ENCODE measurements at places on chromosomes 6 and 20. TPM values are rescaled to one million over a fixed set of nuclear protein-coding genes. Genes with fewer than 3 reads are reported as not detected.

The POU5F1 gene
- not detected for total RNA-seq

The PTCRA gene
- 1.0 TPM for total RNA-seq

The GGTLC1 gene
- total RNA-seq, result not detected

The RAMACL gene
- total RNA-seq, result 1.0 TPM

The AGER gene
- 0.52 TPM for total RNA-seq

The LRRC73 gene
- total RNA-seq, result 0.52 TPM

The SNTA1 gene
- 36.5 TPM for total RNA-seq

The RHAG gene
- total RNA-seq, result 1.6 TPM

The LY6G6F gene
- not detected for total RNA-seq

The CHRNA4 gene
- 0.52 TPM for total RNA-seq

The OOEP gene
- not detected for total RNA-seq

The TNFRSF6B gene
- not detected for total RNA-seq

The TENT5A gene
- 28.2 TPM for total RNA-seq

The NMBR gene
- total RNA-seq, result not detected

The TNFRSF21 gene
- total RNA-seq, result 9.4 TPM

The CTAGE9 gene
- not detected for total RNA-seq

The PDYN gene
- total RNA-seq, result not detected

The FUT9 gene
- total RNA-seq, result under 0.01 TPM

The SIRPB1 gene
- 3.7 TPM for total RNA-seq

The APCDD1L gene
- total RNA-seq, result 4.2 TPM

The TGM3 gene
- total RNA-seq, result under 0.01 TPM

The ADAM33 gene
- total RNA-seq, result 30.8 TPM

The RNF217 gene
- total RNA-seq, result 27.1 TPM

The HRH3 gene
- 0.52 TPM for total RNA-seq

The MATN4 gene
- 0.52 TPM for total RNA-seq

The KCNK16 gene
- not detected for total RNA-seq

The ECT2L gene
- total RNA-seq, result under 0.01 TPM

The ULBP2 gene
- not detected for total RNA-seq

The LAMA2 gene
- total RNA-seq, result 187 TPM

The TMC2 gene
- not detected for total RNA-seq

The DDAH2 gene
- 73.1 TPM for total RNA-seq

The ID4 gene
- total RNA-seq, result 12.5 TPM

The MCHR2 gene
- not detected for total RNA-seq

The SEL1L2 gene
- total RNA-seq, result not detected

The ABHD16B gene
- total RNA-seq, result not detected

The C20orf204 gene
- 0.52 TPM for total RNA-seq

The COL10A1 gene
- 0.52 TPM for total RNA-seq

The DXO gene
- 4.7 TPM for total RNA-seq

The RGS17 gene
- under 0.01 TPM for total RNA-seq

The KIAA1755 gene
- 3.7 TPM for total RNA-seq

The L3MBTL3 gene
- total RNA-seq, result 9.4 TPM

The SCGN gene
- 1.0 TPM for total RNA-seq

The PI3 gene
- not detected for total RNA-seq

The DAAM2 gene
- total RNA-seq, result 31.8 TPM

The OR2H2 gene
- not detected for total RNA-seq

The LY86 gene
- total RNA-seq, result 6.8 TPM

The ATXN1 gene
- 30.8 TPM for total RNA-seq

The OLIG3 gene
- not detected for total RNA-seq

The FOXF2 gene
- total RNA-seq, result 0.52 TPM

The HEY2 gene
- 7.3 TPM for total RNA-seq

The TDRD6 gene
- total RNA-seq, result 0.52 TPM

The PREP gene
- total RNA-seq, result 21.4 TPM

The MDFI gene
- total RNA-seq, result 37.1 TPM

The CRISP2 gene
- not detected for total RNA-seq

The CYP21A2 gene
- total RNA-seq, result not detected

The GPR6 gene
- not detected for total RNA-seq

The NECAB3 gene
- total RNA-seq, result 32.4 TPM

The KHDC1L gene
- not detected for total RNA-seq

The DUSP15 gene
- 2.1 TPM for total RNA-seq

The RNF182 gene
- under 0.01 TPM for total RNA-seq

All from skeletal muscle tissue (tissue), 5 donors.